Fibroblast of skin of abdomen (primary cell): ENCODE measurements at places on chromosomes 1 and 21.

DNA sequence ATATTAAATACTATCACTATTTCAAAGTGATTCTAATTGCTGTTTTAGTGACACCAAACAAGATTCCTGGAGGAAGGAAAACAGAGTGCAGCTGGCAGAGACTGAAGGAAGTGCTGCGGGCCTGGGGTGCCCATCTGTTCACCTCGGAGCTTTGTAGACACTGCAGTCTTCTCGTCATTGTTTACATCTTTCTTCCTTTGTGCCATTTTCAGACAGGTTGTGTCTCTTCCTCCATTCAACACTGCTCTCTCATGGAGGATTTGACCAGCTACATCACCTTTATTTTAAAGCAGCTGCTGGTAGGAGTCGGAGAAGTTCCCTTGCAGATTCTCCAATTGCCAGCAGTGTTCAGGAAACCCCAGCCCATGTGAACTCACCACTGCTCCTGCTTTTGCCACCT is 37.3 kb downstream of the ABCA4 start:
- no peak for DNase-seq

- peak; percentile 93 for DNase-seq
These were observed 437 bp upstream of the HSPG2 start for GRCh38 chr1:21937372-21938121.

DNA sequence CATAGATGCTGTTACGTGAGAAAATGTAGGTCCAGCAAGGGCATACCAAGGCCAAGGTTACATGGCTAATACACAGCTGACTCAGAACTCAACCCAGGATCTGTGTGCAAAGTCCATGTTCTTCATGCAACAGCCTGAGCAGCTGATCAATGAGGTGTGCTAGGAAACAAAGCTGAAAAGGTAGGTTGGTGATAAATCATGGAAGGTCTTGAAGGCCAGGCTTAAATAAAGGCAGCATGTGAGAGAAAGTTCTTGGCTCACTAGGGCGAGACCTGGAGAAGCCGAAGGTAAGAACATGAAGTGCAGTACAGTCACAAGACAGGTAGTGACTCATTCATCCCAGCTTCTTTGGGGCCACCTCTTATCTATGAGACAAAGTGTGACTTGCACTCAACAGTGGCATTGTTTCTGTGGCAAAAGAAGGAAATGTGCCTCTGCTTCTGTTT is 33.4 kb downstream of the TLR5 start:
- DNase-seq, result no peak

- DNase-seq, result no peak
These were observed 80.9 kb downstream of the TLR5 start for GRCh38 chr1:223062177-223062576.

GRCh38 chr1:42114229-42114628 is 39.0 kb upstream of the GUCA2B start:
- no peak for DNase-seq

GRCh38 chr1:208312706-208313105 is 68.5 kb upstream of the PLXNA2 start:
- DNase-seq, result no peak

- DNase-seq, result no peak
These were observed 18.4 kb downstream of the H6PD start for GRCh38 chr1:9253004-9253403.

DNA sequence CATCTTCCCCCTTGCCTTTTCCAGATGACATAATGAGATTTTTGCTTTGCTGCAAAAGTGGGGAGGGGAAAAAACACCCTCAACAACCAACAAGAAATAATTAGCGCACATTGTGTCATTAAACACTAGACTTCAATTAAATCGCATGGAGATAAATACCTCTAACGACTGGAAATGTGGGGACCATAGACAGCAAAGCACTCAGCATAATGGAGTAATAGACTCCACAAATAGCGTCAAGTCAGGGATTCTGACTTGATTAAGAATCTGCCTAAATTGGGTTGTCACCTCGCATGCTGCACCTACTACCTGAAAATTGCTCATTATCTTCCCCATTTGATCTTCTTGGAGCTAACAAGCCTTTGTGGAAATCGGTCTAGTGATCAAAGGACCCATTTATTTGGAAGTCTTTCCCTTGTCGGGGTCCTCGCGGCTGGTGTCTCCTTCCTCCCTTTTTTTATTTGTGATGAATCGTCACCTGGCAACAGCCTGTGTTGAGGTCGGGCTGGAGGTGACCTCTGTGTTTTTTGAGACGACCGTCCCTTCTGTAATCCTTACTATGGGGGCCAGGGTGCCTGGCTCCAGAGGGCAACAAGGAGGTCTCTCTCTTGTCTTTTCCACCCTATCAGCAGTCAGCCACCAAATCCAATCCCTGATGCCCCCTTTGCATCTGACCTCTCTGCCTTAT is 75.3 kb upstream of the IGSF21 start:
- no peak for DNase-seq

DNA sequence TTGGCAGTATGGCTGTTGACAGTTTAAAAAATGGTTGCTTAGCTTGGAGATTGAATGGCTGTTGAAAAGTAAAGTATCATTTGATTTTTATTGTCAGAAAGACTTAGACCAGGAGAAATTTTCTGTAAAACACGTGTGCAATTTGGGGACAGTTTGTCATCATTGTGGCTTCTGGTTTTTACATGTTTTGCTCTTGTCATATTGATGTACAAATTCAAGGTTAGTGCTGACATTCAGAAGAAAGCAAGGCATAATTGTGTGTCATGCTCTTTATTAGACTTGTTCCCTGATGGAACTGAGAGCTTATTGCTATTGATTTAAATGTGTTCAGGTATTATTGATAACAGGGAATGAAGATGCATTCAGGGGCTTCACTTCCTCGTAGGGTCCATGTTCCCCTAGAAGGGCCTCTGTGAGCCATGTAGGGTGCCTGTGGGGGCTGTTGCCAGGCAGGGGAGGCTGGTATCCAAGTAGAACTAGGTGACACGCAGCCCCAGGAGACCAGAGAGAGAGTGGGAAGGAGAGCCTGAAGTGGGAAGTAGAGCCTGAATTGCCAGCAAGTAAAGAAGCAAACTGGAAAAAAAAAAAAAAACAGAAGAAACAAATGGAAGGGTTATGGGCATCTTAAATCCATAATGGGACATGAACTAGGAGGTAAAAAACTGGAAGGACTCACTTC is 32.7 kb upstream of the PLXNA2 start:
- DNase-seq, result no peak

DNA sequence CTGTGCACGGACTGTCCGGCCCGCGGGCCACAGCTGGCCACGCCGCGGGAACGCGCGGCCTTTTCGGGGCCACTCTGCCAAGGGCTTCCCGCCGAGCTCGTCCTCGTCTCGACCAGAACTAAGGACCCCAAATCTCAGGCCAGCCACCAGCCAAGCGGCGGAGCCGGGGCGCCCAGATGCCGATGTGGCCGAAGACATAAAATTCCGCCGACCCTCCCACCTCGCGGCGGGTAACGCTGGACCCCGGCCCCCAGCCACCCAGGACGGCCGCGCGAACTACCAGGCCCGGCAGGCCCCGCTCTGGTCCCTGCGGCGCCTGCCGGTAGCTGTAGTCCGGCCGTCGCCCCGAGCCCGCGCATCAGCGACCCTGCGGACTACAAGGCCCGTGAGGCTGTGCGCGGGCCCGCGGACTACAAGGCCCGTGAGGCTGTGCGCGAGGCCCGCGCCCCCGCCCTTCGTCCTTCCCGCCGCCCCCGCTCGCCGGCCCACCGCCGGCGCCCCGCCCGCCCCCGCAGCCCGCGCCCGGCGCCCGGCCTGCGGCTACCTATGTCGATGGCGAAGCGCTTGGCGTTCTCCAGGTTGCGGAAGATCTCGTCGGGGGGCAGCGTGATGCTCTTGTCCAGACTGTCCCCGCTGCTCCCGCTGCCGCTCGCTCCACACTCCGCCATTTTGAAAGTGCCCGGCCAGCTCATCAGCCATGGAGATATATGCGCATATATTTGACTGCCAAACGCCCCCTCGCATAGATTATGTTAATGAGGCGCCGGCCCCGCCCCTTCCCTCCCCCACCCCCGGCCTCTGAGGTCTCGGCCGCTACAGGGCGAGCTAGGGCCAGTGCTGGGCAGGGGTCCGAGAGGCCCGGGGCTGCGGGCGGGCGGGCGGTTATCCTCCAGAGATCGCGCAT is at the start of gene PANK4:
Gene PANK4, minus strand, starts transcription at position 677 of the 904 bp plus-strand sequence. Its CDS starts 9 bp downstream, at position 668.
- DNase-seq, result peak; percentile 92

- DNase-seq, result peak; percentile 37
These were observed 370.2 kb downstream of the DUSP10 start for GRCh38 chr1:221371705-221372104.

GRCh38 chr1:183272390-183272848 is 86.4 kb downstream of the LAMC2 start:
- peak; percentile 86 for DNase-seq

GRCh38 chr1:183090391-183091006 is 67.3 kb downstream of the LAMC1 start:
- peak; percentile 71 for DNase-seq

DNA sequence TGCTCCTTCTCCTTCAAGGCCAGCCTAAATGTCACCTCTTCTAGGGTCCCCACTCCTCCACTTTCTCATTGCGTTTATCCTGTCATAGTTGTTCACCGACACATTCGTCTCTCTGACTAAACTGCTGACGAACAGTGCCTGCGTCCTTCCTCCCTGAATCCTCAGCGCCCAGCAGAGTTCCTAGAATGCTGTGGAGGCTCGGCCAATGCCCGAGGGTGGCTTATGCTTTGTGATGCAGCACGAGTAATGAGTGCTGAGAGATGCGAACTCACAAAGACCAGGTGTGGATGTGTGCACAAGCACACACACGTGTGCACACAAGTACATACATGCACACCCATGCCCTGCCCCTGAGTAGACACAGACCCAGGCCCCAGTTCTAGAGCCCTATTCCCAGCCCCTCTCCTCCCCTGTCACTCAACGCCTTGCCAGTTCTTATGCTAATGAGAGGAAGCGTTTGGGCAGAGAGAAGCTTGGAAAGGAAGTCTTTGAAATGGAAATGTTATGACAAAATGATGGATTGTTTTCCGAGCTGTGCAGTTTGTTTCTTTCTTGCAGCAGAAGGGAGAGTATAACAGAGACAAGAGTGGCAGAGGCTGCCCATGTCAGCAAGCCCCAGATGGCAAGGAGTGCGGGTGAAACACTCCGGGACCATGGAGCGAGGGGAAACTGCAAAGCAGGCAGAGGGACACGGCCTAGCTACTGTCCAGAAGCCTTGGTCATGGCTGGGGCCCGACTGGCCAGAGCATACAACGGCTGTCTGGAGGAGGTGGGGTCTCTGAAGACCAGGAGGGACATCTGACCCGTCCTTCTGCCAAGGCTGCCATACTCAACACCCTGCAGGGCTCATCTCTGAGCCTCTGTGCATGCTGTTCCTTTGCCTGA is 24.2 kb downstream of the KCNA10 start:
- no peak for DNase-seq

DNA sequence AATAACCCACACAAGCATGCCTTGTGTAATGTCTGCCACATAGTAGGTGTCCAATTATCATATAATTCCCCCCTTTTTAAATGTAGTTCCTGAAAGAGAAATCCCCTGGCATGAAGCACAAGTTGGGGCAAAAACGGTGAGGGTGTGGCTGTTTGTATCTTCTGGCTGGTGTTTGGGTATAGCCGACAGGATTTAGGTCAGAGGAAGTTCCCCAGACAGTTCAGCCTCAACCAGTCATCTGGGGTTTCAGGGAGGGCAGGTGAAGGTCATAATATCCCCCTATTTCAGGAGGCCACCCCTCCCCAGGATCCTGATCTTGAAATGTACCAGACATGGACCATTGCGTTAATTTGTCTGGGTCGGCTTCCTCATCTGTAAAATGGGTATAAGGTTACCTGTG is 29.1 kb upstream of the JUN start:
- DNase-seq, result no peak

- DNase-seq, result no peak
These were observed 26.4 kb downstream of the KRTAP10-1 start for GRCh38 chr21:44513389-44514217.

DNA sequence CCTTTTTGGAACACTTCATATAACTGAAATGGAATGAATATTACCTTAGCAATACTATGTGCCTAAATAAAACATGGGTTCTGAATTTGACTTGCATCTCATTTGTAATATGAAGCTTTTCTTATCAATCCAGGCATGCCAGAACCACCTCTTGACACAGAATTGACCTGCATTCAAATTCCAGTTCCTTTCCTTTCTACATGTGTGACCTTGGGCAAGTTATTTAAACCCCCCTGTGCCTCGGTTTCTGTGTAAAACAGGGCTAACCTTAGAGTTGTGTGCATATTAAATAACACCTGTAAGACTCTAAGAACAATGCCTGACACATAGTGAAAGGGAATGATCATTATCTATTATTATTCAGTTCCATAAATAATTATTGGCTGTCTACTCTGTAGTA is 2.0 kb upstream of the NOS1AP start:
- DNase-seq, result no peak

GRCh38 chr1:228957535-228957934 is 222.3 kb downstream of the RHOU start:
- no peak for DNase-seq

- no peak for DNase-seq
These were observed 23.8 kb downstream of the HSD11B1 start for GRCh38 chr1:209728466-209728865.

GRCh38 chr1:183956559-183957188 is 80.9 kb downstream of the COLGALT2 start:
- peak; percentile 81 for DNase-seq

GRCh38 chr1:46522184-46522968 is 29.1 kb downstream of the KNCN start:
- peak; percentile 89 for DNase-seq

GRCh38 chr1:119007339-119007669 is 19.2 kb upstream of the TBX15 start:
- no peak for DNase-seq

GRCh38 chr1:163076446-163076845 is 7.3 kb downstream of the RGS4 start:
- no peak for DNase-seq

GRCh38 chr1:165928075-165928731 is 100.8 kb downstream of the UCK2 start:
- peak; percentile 43 for DNase-seq

GRCh38 chr1:53959664-53960250 is 13.6 kb downstream of the LRRC42 start:
- DNase-seq, result no peak

DNA sequence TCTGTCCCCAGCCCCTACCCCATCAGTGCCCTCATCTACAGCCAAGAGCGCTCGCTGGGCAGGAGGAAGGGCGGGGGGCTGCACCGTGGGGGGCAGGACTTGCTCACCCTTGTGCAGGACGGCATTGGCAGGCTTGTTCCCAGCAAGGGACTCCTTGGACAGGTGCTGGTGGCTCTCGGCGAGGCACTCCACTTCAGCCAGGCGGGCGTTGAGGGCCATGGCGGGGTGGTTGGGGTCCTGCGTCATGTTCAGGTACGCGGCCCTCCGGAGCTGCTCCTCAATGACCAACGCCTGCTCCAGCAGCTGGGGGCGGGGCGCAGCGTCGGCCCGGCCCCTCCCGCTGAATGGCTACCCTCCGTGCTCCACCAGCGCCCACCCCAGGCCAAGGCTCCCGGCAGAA is 64.0 kb downstream of the KCNAB2 start:
- DNase-seq, result no peak

DNA sequence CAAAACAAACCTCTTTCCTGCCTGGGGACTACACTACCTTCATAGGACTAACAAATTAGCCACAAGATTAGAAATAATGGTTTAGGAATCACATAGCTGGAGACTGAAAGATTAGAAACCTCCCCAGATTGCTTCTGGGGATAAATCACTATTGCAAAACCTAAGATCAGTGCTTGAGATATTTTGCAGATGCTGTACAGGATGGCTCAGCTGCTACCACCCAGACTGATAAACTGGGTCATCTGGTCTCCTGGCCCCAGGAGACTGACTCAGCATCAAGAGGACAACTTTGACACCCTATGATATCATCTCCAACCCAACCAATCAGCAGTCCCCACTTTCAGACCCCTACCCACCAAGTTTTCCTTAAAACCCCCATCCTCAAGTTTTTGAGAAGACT is 137.0 kb downstream of the LRRC53 start:
- DNase-seq, result peak; percentile 16

GRCh38 chr1:47309427-47309826 is 4.5 kb downstream of the STIL start:
- DNase-seq, result no peak
